ENCODE measurements at places on chromosomes 1 and 21.

DNA sequence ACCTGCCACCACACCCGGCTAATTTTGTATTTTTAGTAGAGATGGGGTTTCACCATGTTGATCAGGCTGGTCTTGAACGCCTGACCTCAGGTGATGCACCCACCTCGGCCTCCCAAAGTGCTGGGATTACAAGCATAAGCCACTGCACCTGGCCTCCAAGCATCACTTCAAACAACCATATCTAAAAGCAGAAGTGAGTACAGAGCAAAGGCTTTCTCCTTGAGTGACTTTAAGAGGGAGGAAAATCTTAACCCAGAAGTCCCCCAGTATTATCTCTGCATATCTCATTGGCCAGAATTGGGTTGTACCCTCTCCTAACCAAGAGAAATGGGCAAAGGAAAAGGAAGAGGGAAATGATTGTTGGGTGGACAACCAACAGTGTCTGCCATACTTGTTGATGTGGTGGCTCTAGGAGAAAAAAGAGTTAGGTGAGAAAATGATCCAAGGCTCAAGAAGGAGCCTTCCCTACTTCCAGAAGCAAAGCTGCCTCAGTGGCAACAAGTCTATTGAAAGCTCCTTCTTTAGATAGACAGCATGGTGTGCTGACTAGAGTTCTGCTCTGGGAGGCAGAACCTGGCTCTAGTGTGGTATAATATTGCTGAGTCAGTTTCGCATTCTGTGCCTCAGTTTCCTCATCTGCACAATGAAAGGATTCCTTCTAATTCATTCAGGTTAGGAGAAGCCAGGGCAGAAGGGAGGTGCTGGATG, 16.8 kb upstream of the FOXE3 start:
- no peak overlapping the region for H3K27ac ChIP-seq
- no peaks in the 10 kb centered on the region for H3K36me3 ChIP-seq
- H3K4me3 ChIP-seq, result no peak overlapping the region
- no peak for DNase-seq
- H3K27me3 ChIP-seq, result peaks cover 25% of the 10 kb centered on the region

DNA sequence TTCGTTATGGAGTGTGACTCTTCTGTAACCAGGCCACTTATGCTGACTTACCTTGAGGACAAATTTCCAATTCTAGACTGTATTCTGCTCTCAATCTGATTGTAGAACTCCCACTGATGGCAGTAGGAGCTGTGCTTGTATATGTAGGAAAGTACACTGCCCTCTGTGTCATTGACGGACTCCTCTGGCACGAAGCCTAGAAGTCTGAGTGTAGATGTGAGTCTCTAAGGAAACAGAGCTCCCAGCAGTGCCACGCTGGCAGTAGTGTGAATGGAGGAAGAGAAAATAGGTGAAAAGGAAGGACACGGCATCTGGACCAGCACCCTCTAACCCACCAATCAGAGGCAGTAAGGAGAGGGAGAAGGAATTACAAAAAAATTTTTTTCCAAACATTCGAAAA, 130.4 kb upstream of the ADGRL2 start:
- H3K27me3 ChIP-seq, result no peaks in the 10 kb centered on the region
- H3K27ac ChIP-seq, result no peak overlapping the region
- H3K36me3 ChIP-seq, result no peaks in the 10 kb centered on the region
- no peak for DNase-seq
- H3K4me1 ChIP-seq, result no peaks in the 10 kb centered on the region

DNA sequence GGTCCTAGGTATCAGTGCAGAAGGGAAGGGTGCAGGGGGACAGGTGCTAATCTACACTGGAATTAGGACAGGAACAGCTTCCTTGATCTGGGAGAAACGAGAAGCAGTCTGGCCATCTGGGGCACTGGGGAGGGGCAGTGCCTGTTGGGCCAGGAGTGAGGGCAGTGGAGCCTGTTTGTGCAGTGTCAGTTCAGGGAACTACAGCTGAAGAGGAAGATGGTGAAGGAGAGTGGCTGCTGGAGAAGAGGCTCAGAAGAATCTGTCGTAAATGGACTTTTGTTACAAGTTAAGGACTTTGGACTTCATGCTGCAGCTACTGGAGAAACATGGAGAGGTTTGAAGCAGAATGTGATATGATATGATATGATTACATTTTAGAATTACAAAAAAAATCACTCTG, 3.2 kb upstream of the TNFSF4 start:
- no peak for DNase-seq
- peaks cover 36% of the 10 kb centered on the region for H3K4me1 ChIP-seq

- no peaks in the 10 kb centered on the region for H3K36me3 ChIP-seq
- no peak overlapping the region for H3K27ac ChIP-seq
- no peaks in the 10 kb centered on the region for H3K27me3 ChIP-seq
- no peak for DNase-seq
Measured at GRCh38 chr1:6281511-6282402, 20.9 kb upstream of the GPR153 start.

- DNase-seq, result no peak
- no peaks in the 10 kb centered on the region for H3K4me1 ChIP-seq
- H3K27ac ChIP-seq, result no peak overlapping the region
- no peaks in the 10 kb centered on the region for H3K36me3 ChIP-seq
- no peak overlapping the region for H3K4me3 ChIP-seq
Measured at GRCh38 chr1:209265301-209265700, 318.2 kb upstream of the CAMK1G start.

DNA sequence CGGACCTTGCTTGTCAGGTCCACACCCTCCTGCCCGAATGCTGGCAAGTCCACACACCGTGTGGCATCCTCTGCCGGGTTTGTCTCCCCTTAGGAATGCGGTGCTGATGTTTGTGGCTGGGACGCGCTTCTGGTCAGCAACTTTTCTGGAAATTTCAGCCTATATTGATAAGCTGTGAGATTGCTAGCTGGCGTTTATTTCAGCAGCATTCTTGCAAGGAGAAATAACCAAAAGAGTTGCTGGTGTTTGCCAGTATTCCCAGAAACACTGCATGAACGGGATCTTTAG, 601 bp downstream of the CEPT1 start:
- no peaks in the 10 kb centered on the region for H3K27me3 ChIP-seq
- no peak for DNase-seq
- H3K27ac ChIP-seq, result peak overlapping the region; percentile 55
- peak overlapping the region; percentile 96 for H3K4me3 ChIP-seq
- peaks cover 11% of the 10 kb centered on the region for H3K36me3 ChIP-seq

Data from activated T-cell treated with anti-CD3 and anti-CD28 coated beads, Interleukin-2, amount 50 U/mL, for 72 hours (primary cell).